ENCODE measurements at places on chromosomes 7 and 10. TPM values are rescaled to one million over a fixed set of nuclear protein-coding genes. Genes with fewer than 3 reads are reported as not detected.

The TBXAS1 gene
- 5.2 TPM for total RNA-seq

The TAS2R5 gene
- total RNA-seq: 1.3 TPM

The PLXDC2 gene
- not detected for total RNA-seq

The AMPH gene
- total RNA-seq: not detected

The ATG9B gene
- 14.4 TPM for total RNA-seq

The ZDHHC16 gene
- total RNA-seq: 33.1 TPM

The ZPBP gene
- total RNA-seq: not detected

The JAKMIP3 gene
- total RNA-seq: 0.31 TPM

Measured in activated naive CD4-positive, alpha-beta T cell treated with anti-CD3 and anti-CD28 coated beads, Interleukin-2, amount 10 ng/mL, durations not matched to agents 5 hours and 36 hours (primary cell).